Activated CD4-positive, CD25-positive, alpha-beta regulatory T cell treated with anti-CD3 and anti-CD28 coated beads, Interleukin-2, amount 50 U/mL, for 24 hours (primary cell): ENCODE measurements at places on chromosomes 2 and 18.

GRCh38 chr2:70596293-70596692, 42.7 kb upstream of the TGFA start:
- no peak for ATAC-seq

GRCh38 chr2:107383691-107384090, 443.0 kb upstream of the RGPD4 start:
- ATAC-seq, result no peak

GRCh38 chr2:230503798-230504197, 87.8 kb downstream of the SP100 start:
- no peak for ATAC-seq

GRCh38 chr18:37019157-37019827, 190.4 kb downstream of the KIAA1328 start:
- ATAC-seq, result no peak

- no peak for ATAC-seq
Measured at GRCh38 chr2:130827502-130828251, 9.0 kb upstream of the ARHGEF4 start.

GRCh38 chr2:15782009-15782751, 158.2 kb upstream of the MYCN start:
- no peak for ATAC-seq

GRCh38 chr2:105143467-105144151, 97.9 kb upstream of the GPR45 start:
- ATAC-seq, result peak; percentile 51

- ATAC-seq, result no peak
Measured at GRCh38 chr2:224931956-224932355, 110.3 kb downstream of the DOCK10 start.

DNA sequence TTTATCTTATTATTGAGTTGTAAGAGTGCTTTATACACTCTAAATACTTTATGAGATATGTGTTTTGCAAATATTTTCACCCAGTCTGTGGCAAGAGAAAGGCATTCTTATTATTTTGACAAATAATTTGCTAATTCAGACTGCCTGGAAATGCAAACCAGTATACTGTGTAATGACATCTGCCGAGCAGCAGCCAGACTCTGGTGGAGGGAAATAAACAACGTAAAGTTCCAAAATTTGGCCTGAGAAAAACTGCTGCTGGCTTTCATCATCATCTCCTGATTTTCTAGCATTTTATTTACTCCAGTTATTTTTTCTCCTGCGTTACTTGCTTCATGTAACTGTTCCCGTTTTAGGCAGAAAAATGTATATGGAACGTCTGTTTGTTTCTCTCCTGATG, 161.6 kb downstream of the RNF152 start:
- ATAC-seq, result no peak

- ATAC-seq, result peak; percentile 2
Measured at GRCh38 chr18:36130039-36130831, 536 bp downstream of the ELP2 start.

GRCh38 chr2:241503776-241504392, 4.5 kb downstream of the STK25 start:
- ATAC-seq, result no peak

DNA sequence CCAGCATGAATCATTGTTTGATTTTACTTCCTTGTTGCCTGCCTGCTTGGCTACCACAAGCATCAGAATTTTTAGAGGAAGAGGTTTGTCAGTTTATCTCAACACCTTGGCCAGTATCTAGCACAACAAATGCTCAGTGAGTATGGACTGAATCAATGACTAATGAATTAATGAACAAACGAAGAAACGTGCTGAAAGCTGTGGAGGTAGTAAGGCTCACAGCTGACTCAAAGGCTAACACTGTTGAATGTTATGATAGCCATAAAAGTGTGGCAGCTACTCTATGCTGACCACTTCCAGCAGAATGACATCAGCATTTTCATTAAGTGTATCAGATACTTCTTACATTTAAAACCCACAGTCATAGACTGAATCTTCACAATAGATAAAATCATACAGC, 543.4 kb downstream of the IRS1 start:
- ATAC-seq, result no peak

GRCh38 chr18:31398191-31398590, 21.6 kb downstream of the DSG4 start:
- ATAC-seq, result no peak

GRCh38 chr2:172296267-172297046, 130.9 kb upstream of the ITGA6 start:
- no peak for ATAC-seq

- no peak for ATAC-seq
Measured at GRCh38 chr2:241617431-241618154, 19.4 kb downstream of the THAP4 start.

- ATAC-seq, result no peak
Measured at GRCh38 chr2:164495491-164496223, 125.6 kb downstream of the GRB14 start.

DNA sequence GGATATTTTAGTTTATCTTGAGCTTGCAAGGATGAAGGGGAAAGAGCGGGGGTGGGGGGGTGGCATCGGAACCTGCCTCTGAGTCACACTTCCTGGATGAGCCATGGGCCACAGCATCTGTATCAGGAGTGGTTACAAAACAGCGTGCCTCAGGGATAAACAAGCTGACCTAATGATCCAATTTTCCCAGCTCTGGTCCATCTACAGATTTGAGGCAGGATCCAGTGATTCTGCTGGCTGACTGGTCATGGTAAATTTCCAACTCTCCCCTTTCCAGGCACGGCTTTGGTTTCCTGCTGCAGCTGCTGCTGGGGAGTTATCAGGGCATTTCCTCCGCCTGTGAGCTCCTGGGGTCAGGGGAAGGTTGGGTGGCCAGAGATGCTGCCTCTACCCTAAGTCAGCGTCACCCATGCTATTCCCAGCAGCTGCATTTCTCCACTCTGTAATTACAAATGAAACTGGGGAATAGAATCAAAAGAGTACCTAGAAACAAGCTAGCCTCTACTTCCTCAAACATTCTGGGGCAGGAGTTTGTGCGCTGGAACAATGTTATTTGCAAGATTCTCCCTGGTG, 4.7 kb upstream of the HPCAL1 start:
- no peak for ATAC-seq

DNA sequence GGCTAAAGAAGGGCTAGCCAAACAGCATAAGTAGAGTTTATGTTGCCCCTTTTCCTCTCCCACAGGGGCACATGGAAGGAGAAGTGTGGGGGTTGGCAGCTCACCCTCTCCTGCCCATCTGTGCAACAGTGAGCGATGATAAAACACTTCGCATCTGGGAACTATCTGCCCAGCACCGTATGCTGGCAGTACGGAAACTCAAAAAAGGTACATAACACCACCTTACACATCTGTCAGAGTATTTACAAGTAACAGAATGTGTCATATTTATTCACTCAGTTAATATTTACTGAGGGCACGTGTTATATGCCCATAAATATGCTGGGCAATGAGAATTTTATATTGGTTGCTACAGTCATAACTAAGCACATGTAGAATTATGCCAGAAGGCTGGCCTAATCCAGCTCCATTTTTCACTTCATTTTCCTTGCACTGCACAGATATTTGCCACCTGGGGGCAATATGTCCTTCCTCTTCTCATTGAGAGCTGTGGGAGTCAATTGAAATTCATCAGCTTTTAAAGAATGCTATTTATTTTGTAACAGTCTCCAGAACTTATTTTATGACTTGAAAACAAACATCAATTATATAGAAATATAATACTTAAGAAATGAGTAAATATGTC, 150.6 kb downstream of the RTN4 start:
- ATAC-seq, result no peak

DNA sequence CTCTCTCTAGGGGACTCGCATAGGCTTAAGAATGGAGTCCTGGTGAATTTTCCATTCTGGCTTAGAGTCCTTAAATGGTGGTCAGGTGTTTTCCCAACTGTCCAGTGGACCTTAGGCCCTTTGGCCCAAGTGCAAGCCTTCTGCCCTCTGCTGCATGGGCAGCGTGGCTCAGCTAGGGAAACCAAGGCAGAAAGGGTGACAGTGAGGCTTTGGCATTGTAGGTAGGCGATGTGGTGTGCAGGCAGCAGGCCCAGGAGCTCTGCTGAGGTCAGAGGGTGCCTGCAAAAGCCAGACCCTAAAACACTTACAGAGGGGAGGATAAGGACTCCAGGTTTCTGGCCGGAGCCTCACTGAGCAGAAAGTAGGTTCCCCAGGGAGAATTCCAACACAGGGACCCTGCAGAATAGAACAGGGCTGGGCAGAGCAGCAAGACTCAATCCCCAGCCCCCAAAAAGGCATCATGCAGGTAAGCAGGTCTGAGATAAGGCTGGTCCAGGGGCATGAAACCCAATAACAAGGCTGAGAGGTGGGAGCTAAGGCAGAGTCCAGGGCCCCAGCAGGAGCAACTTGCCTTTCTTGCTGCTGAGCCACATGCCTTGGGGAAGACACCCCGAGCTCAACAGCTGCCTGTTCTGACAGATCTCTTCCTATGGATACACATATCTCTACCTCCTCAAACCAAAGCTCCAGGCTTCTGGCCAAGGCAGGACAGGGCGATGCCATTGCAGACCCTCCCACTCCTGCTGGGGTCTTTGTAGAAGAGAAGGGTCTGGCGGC, 199.7 kb downstream of the TNS1 start:
- no peak for ATAC-seq

DNA sequence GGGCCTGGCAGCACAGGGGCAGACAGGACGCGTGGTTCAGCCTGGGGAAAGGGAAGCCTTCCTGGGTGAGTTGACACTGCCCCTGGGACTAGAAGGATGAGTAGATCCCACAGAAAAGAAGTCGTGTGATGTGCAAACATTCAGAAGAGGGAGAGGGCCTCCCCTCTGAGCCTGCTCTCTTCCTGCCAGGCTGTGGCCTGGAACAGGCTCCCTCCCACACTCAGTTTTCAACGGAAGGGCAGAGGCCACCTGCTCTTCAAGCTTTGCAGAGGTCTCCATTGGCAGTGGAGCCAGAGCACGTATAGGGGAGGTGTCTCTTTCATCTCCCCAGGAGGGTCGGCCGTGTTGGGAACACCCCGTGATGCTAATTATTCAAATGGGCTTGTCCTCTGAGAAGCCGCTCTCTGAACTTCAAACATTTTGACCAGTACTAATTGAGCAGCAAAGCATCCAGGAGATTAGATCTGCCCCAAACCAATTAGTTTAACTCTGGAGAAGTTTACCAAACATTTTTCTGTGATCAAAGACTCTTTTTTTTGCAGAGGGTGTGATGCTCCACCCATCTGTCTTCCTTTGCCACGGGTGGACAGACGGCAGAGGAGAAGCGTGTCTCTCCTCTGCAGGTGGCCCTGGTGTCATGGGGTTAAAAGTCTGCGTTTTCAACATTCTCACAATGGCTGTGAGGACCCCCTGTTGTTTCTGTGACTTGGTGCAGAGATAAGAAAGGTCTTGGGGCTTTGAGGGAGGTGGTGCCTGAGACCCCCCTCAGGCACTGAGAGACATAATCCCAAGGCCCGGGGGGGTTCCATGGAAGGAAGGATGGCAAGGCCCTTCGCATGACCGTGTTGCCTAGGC, 29.5 kb upstream of the ODC1 start:
- ATAC-seq, result no peak

DNA sequence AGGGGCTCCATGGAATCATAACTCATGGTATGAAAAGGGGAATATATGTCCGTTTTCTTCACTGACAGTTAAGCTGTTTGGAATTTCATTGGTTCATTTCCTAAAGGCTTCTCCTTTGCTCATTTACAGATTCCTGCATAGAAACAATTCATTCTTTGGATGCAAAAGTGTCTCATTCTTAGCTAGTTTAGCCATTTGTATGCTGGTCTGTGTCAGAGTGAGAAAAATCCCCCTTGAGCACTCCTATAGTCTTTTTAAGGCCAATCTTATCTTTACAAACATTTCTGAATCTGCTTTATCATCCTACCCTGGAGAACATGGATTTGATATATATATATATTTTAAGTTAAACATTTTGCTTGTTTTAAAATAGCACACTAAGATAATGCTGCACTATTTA, 1260.9 kb upstream of the NRXN1 start:
- ATAC-seq, result no peak

DNA sequence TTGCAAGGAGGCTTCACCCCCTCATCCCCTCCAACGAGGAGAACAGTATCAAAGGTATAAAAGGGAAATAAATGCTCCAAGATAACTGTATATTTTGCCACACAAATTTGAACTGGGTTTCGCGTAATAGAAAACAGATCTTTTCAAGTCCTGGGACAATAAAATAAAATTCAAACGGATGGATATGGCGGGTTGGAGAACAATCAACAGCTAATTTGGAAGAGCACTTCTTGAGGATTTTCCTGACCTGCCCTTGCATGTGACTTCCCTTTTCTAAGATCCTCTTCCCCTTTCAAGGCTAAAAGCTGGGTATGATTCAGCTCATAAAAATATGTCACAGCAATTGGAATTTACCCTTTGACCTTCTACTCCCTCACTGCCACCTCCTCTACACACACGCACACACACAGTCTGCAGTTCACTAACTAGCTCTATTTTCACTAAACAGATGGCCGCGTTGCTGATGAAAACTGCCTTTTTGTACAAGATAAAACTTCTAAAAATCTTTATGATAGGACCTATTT, 386.9 kb downstream of the FIGN start:
- no peak for ATAC-seq

DNA sequence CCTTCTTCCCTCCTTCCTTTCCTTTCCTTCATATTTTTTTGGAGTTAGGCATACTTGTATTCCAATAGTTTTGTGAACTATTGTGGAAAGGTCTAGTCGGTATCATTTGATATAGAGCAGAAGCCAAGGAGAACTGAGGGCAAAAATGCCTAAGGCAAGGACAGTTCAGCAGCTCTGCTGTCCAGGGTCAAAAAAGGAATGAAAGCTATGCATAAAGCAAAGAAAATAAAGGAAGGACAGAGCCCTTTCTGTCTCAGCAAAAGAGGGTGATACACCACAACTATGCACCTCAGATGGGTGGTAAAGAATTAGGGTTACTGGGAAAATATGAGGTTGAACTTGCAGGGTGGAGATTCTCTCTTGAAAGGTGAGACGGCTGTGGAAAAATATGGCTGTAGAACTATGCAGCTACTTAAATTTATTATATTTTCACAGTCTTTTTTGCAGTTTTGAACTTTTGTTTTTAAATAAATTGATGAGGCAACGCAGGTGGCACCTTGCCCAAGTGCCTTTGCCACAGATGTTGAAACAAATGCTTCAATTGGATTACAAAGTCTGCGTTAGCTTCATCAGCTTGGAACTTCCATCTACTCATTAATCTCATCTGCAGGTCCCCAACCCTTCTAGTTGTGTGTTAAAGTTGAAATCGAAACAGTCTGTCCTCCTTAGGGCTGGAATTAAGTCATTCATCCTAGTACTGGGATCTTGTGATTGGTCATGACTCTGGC, 20.8 kb downstream of the LHCGR start:
- no peak for ATAC-seq

GRCh38 chr2:223537115-223537514, 65.0 kb downstream of the SCG2 start:
- ATAC-seq, result no peak

- no peak for ATAC-seq
Measured at GRCh38 chr2:212677466-212677865, 138.9 kb upstream of the ERBB4 start.

GRCh38 chr2:205193125-205193835, 489.0 kb upstream of the NRP2 start:
- no peak for ATAC-seq

GRCh38 chr2:12918835-12919445, 202.2 kb downstream of the TRIB2 start:
- ATAC-seq, result no peak

- ATAC-seq, result no peak
Measured at GRCh38 chr2:74441170-74441689, 507 bp downstream of the RTKN start.

GRCh38 chr2:207839028-207839427, 69.3 kb upstream of the FZD5 start:
- ATAC-seq, result no peak
